ENCODE measurements at places on chromosomes 1 and 21.

GRCh38 chr1:5690291-5690690, 301.9 kb downstream of the NPHP4 start:
- DNase-seq, result no peak

GRCh38 chr1:46521414-46521813, 30.0 kb downstream of the KNCN start:
- DNase-seq, result no peak

DNA sequence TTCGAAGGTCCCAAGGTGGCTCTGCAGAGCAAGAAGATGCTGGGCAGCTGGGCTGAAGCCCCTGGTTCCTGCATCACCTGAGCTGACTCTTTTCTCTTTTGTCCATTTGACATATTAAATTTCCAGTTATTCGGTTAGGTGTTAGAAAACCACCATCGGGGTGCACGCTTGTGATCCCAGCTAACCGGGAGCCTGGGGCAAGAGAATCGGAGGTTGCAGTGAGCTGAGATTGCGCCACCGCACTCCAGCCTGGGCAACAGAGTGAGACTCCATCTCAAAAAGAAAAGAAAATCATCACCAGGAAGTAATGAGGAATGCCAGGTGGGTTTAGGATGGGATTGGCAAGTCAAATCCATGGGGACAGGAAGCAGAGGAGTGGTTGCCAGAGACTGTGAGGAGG, 76.3 kb upstream of the ZC3H12A start:
- DNase-seq, result no peak

- no peak for DNase-seq
These were observed 3.1 kb downstream of the PRXL2B start for GRCh38 chr1:2589431-2590232.

- no peak for DNase-seq
These were observed 478.9 kb upstream of the VAMP3 start for GRCh38 chr1:7292036-7292681.

Data from activated T-cell treated with anti-CD3 and anti-CD28 coated beads, Interleukin-2, amount 50 U/mL, for 48 hours (primary cell).